ENCODE measurements at places on chromosomes 16 and 17. TPM values are rescaled to one million over a fixed set of nuclear protein-coding genes. Genes with fewer than 3 reads are reported as not detected.

The CD2BP2 gene
- 62.3 TPM for polyA plus RNA-seq

The KRTAP4-9 gene
- not detected for polyA plus RNA-seq

The MYH2 gene
- polyA plus RNA-seq = not detected

The SLC13A2 gene
- 16.9 TPM for polyA plus RNA-seq

The AGRP gene
- 0.40 TPM for polyA plus RNA-seq
